ENCODE measurements at places on chromosomes 2 and 18.

DNA sequence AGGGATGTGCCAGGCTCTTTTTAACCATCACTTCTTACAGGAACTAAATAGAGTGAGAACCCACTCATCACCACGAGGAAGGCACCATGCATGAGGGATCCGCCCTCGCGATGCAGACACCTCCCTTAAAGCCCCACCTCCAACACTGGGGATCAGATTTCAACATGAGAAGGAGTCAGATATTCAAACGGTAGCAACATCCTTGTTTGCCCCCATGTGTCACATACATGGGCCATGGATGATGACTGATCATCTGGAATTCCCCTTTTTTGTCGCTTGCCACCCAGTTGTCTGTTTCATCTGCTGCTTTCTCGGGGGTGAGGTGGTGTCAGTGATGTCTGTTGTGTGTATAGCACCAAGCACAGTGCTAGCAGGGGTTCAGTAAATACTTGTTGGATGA is 57.9 kb downstream of the NCK2 start:
- peak; percentile 61 for DNase-seq

- no peak for DNase-seq
Observed at GRCh38 chr18:13179566-13180113, 38.9 kb upstream of the LDLRAD4 start.

GRCh38 chr2:221429741-221430491 is 142.2 kb downstream of the EPHA4 start:
- DNase-seq: no peak

DNA sequence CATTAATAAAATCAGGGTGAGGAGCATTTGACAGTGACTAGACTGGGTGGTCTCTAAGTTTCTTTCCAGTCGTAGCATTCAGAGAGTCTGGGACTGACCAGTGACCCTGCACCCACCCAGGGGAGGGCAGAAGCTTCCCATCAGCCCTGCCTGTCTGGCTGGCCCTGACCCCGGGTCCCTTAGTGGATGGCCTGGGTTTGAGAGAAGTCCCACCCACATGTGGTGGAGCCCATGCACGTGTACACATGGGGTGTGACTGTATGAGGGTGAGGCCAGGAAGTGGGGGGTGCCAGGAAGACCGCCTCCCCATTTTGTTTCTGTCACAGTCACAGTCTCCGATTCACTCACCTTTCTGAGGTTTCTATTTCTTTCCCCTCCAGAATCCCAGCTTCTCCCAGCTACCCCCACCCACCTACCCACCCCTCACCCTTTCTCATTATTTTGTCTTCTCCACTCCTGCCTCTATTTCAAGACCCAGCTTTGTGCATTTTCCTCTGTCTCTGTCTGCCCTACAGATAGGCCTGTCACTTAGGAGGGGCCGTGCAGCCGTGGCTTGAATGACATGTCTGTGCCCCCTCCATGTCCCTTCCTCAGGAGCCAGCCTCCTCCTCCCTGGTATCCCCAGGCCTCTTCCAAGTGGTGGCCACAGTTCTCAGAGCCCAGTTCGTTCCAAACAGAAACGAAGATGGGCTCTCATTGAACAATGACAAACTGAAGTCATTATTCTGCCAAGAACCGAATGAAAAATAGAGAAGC is 13.6 kb downstream of the CIB4 start:
- DNase-seq: no peak

DNA sequence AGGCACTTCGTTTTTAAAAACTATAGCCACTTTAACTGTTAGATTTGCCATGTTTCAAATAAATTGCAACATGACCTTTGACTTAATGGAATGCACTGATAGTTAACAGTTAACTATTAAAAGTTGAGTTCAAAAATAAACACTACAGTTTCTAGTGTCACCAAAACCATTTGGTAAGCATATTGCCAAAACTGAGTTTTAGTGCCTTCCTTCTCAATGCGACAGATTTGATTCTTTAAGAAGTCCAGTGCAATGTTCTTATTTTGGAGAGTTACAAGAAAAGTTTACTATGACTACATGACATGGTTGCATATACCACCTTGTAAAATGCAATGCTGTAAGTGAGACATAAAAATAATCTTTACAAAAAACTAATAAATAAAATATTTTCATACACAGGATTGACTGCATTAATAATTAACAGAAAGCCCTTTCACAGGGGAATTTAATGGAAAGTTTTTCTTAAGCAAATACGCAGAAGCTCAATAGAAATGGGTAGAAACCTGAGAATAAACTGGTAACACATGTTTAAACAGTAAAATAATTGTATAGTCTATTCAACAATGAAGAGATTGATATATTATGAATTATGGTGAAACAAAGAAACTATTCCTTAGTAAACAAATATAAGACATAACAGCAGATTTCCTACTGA is 53.8 kb downstream of the GRB14 start:
- no peak for DNase-seq

GRCh38 chr2:60644951-60645350 is 91.5 kb upstream of the BCL11A start:
- DNase-seq: no peak

DNA sequence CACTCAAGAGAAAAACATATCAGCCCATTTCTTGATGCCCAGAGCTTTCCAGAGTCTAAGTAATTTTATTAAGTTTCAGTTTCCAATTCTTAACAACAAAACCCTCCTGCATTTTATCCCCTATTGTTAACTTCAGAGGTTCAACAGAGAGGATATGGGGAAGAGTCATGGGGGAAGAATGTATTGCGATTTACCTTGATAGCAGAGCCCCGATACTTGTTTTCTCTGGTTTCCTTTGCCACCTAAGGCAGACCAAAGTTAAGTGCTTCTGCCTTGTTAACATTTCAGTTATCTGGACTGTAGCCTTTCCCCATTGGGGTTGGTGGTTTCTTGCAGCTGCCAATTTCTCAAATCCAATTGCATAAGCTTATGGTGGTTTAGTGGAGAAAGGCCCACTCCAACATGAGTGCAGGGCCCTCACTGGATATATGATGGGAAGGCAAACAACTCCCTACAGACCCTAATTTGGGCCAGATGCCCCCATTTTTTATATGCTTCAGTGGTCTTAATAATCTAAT is 82.0 kb upstream of the ITGB6 start:
- DNase-seq: no peak

- DNase-seq: no peak
Observed at GRCh38 chr2:191318037-191318728, 73.0 kb downstream of the MYO1B start.

GRCh38 chr2:42961385-42961811 is 169.0 kb upstream of the HAAO start:
- DNase-seq: no peak

DNA sequence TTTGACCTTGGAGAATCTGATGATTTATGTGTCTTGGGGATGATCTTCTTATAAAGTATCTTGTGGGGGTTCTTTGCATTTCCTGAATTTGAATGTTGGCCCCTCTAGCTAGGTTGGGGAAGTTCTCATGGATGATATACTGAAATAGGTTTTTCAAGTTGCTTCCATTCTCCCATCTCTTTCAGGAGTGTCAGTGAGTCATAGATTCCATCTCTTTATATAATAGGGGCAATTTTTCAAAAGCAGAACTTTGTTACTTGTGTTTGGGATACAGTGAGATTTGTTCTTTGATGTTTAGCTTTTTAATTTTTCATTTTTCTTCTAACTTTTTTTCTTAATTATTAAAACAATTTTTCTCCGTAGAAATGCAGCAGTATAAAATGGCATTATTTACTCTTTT is 19.4 kb downstream of the TMEM87B start:
- no peak for DNase-seq

GRCh38 chr2:167289651-167290410 is 401.6 kb downstream of the XIRP2 start:
- DNase-seq: no peak

All from stimulated activated CD4-positive, alpha-beta T cell treated with anti-CD3 and anti-CD28 coated beads, Interleukin-15, amount 100 ng/mL, for 48 hours (primary cell).